Activated CD4-positive, alpha-beta T cell treated with anti-CD3 and anti-CD28 coated beads, Interleukin-2, amount 50 U/mL, for 24 hours (primary cell): ENCODE measurements at places on chromosomes 12 and 14.

DNA sequence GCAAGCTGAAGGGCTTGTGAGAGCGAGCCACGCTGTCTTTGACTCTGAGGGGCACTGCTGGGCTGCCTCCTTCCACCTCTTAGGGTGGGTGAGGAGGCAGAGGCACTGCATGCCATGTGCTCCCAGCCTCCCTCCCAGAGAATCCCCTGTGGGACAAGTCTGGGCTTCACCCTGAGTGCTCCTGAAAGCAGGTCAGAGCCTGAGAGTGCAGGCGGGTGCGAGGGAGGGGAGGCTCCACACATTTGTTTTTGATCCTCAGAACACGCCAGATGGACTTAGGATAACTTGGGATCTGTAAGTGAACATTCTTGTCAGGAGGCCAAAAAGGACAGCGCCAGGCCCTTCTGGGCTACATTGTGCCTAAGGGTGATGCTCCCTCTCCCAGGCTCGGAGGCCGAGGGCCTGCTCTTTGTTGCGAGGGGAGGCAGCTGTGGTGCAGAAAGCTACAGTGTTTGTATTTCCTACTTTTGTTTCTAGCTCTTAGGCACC is 155.4 kb downstream of the TMX1 start:
- no peak for DNase-seq

DNA sequence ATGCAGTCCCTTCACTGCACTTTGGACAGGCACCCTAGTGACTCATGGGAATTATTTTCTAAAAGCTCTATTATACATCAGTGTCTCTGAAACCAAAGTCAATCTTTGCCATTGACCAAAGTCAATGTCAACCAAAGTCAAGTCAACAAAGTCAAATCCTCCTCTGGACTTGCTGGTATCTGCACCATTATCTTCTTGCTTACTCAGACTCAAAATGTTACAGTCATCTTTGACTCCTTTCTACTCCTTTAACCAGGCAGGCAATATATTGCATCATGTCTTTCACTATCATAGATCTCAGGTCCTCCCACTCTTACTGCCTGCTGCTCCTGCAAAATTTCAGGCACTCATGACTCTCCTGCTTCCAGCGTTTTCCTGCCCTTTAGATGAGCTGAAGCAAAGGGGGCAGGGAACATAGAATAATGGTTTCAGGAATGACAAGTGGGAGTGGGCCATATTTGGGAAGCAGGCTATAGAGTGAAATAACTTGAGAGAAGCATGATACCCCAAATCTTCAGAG is 39.2 kb downstream of the IGF1 start:
- no peak for DNase-seq

DNA sequence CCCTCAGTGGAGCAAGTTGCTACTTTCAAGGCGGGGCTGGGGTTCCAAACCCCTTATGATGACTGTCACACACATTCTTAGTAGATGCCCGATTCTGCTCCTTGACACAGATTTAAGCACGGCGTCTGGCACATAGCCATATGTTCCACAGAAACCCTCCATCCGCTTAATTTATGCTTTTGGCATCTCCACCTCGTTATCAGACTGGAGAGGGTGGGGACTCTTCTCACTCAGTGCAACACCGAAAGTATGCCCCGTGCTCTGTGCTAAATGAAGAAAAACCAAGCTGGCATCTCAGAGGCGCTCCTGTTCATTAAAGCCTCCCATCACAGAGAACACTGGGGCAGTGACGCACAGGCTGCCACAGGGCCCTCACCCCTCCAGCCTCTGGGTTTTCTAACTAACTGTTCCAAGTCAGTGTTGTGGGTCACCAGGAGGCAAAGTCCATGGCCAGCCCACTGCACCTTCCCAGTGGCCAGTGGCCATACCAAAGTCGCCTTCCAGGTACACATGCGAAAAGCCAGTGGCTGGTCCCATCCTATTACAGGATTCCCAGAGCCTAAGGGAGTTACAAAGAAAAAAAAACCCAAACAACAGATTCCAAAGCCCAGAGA is 27.3 kb downstream of the CCDC88C start:
- DNase-seq = no peak

- DNase-seq = no peak
These were observed 26.2 kb upstream of the ETNK1 start for GRCh38 chr12:22598763-22599161.

DNA sequence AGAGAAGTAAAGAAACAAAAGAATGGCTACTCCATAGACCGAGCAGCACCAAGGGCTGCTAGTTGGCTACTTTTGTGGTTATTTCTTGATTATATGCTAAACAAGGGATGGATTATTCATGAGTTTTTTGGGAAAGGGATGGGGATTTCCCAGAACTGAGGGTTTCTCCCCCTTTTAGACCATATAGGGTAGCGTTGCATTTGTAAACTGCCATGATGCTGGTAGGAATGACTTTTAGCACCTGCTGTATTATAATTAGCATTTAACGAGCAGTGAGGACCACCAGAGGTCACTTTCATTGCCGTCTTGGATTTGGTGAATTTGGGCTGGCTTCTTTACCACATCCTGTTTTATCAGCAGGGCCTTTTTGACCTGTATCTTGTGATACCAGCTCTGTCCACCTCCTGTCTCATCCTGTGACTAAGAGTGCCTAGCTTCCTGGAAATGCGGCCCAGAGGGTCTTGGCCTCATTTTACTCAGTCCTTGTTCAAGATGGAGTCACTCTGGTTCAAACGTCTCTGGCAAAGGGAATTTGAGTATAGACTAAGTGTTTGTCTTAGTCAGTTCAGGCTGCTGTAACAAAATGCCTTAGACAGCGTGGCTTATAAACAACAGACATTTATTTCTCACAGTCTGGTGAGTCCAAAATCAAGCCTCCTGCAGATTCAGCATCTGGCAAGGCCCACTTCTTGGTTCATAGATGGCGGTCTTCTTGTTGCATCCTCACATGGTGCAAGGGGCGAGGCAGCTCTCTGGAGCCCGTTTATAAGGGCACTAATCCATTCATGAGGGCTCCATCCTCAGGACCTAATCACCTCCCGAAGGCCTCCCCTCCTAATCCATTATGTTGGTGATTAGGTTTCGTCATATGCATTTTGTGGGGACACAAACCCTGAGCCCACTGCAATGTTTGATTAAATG is 348.3 kb upstream of the SFSWAP start:
- no peak for DNase-seq

- no peak for DNase-seq
These were observed 48.1 kb downstream of the MSRB3 start for GRCh38 chr12:65326616-65327015.

DNA sequence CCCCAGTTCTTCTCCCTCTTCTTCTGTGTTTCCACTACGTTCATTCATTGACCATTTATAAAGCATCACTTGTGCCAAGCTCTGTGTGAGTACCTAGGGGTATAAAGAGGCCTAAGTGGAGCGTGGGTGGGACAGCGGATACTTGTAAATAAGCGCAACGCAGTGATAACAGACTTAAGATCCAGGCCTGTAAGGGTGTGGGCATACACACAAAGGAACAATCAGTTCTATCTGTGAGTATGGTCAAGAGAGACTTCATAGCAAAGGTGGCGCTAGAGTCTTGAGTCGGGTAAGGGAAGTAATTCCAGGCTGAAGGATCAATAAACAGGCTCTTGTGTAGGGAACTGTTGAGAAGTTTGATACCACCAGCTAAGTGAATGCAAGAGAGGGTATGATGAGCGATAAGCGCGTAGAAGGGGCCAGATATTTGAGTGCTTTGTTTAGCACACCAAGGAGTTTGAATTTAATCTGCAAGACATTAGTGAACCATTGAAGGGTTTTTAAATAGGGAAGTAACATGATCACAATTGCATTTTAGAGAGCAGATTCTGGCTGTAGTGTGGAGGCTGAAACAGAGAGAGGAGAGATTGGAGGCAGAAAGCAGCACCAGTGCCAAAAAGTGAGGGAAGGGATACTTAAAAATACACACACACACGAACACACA is 1.0 kb upstream of the GXYLT1 start:
- no peak for DNase-seq

DNA sequence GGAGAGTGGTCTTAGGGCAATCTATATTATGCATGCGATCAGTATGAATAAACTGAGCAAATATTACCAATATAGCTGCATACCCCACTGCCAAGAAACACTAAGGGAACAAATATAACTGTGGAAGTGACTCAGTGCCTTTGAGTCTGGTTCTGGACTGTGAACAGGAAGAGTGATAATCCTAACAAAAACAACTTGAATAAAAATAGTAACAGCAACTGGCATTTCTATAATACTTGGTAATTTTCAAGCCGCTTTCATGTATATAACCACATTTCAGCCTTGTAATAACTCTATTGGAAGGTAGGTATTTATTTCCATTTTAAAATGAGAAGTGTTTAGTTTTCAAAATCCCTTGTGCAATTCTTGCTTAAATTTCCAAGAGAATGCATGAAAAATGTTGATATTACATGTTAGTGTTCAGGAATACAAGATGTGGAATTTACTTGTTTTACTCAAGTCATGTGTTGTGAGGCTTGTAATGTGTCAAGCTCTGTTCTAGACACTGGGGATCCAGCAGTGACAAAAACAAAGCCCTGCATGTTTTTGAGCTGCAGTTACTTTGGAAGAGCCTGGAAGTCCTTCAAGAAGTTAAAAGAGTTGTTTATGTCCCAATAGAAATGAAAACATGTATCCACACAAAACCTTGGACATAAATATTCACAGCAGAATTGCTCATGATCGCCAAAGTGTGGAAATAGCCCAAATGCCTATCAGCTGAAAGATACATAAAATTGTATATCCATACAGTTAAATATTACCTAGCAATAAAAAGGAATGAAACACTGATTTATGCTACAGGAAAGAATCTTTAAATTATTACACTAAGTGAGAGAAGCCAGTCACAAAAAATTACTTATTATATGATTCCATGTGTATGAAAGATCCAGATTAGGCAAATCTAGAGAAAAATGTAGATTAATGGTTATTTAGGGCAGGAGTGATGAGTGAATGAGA is 338.1 kb upstream of the TMEM132C start:
- DNase-seq = no peak

- no peak for DNase-seq
These were observed 51.3 kb downstream of the GNS start for GRCh38 chr12:64707926-64708325.
